ENCODE measurements at places on chromosomes 3 and 15. TPM values are rescaled to one million over a fixed set of nuclear protein-coding genes. Genes with fewer than 3 reads are reported as not detected.

- DNase-seq, result no peak
- H3K4me1 ChIP-seq, result peaks cover 22% of the 10 kb centered on the region
- no peaks in the 10 kb centered on the region for H3K36me3 ChIP-seq
- no peak overlapping the region for H3K4me3 ChIP-seq
Measured at GRCh38 chr3:42800251-42800650, 4.0 kb downstream of the HIGD1A start.

DNA sequence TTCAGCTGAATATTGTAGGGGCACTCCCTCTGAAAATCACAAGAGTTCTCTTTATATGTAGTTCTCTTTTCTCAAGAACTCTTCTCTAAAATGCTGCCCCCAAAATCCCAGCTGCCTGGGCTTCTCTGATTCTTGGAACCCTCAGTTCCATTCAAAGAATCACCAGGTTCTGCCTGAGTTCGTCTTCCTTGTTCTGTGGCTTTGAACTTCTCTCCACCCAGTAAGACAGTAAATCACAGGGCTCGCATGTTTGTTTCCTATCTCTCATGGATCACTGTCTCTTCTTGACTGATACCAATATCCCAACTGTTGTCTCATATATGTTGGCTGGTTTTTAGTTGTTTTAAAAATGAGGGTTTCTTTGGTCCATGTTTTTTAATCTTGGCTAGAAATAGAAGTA is 359.5 kb upstream of the CBLB start:
- no peak for DNase-seq
- no peaks in the 10 kb centered on the region for H3K36me3 ChIP-seq
- no peak overlapping the region for H3K27ac ChIP-seq

SYNPR gene
- 1.4 TPM for total RNA-seq

- no peaks in the 10 kb centered on the region for H3K27me3 ChIP-seq
- DNase-seq, result no peak
- peak overlapping the region; percentile 63 for H3K27ac ChIP-seq
- peaks cover 22% of the 10 kb centered on the region for H3K4me1 ChIP-seq
Measured at GRCh38 chr3:165803471-165803870, 33.8 kb downstream of the BCHE start.

ERC2 gene
- total RNA-seq, result 1.2 TPM

ALG1L2 gene
- not detected for total RNA-seq

CHRD gene
- total RNA-seq, result 9.2 TPM

DNA sequence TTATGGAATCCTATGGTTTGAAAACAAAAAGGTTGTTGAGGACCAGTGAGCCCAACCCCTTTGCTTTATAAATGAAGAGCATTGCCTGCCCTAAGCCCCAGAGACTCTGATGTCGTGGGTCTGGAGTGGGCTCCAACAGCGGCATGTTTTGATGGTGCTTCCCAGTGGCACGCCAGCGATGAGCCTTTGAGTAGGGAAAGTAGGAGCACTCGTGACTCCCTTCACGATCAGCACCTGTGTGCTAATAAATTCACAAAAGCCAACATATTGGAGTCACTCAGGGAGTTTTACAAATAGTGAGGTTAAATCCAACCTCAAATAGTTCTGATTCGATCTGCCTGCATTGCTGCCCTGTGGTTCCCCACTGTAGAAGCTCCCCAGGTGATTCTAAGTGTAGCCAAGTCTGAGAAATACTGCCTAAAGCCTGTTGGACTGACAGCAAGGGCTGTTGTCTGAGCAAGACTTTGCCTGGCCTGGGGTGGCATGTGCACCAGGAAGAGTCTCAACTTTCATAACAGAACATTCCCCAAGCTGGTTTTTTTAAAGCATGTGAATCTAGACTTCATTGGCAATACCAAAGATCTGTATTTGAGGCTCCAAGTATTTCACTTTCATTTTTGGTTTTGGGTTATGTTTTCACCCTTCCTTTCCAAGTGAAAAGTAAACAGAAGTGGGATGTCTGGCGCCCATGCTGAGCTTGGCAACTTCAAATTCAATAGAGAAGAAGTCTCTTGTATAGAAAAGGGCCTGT is 9.9 kb downstream of the CCR5 start:
- H3K27me3 ChIP-seq, result no peaks in the 10 kb centered on the region
- DNase-seq, result no peak

DNA sequence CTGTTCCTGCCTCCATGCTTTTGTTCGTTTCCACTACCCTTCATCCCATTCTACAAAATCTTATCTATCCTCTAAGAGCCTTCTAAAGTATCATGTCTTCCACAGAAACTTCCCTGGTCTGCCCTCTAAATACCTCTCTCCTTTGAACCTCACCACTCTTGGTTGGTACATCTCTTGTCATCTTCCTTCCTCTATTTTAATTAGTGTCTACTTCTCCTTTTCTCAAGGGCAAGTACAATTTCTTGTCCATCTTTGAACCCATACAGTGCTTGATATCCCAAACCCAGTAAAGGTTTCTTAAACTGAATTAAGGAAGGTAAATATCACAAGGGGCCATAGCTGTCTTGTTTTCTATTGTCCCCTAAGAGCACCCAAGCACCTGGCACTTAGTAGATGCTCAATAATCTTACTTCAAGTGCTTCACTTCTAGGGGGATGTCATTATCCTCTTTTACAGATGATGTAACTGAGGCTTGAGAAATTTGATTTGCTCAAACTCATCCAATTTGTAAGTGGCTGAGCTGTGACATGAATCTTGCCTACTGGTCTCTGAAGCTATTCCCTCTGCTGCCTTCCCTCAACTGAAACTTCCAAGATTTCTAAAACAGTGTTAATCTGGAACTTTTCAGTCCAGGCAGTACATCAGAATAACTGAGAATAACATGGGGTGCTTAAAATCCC is 2.6 kb upstream of the DAPK2 start:
- H3K36me3 ChIP-seq, result no peaks in the 10 kb centered on the region
- no peak overlapping the region for H3K4me3 ChIP-seq
- no peak overlapping the region for H3K27ac ChIP-seq
- H3K4me1 ChIP-seq, result no peaks in the 10 kb centered on the region
- DNase-seq, result no peak

GRCh38 chr3:47772788-47773187 is 8.9 kb downstream of the SMARCC1 start:
- DNase-seq, result peak; percentile 39
- no peaks in the 10 kb centered on the region for H3K27me3 ChIP-seq
- peaks cover 5% of the 10 kb centered on the region for H3K4me1 ChIP-seq
- H3K36me3 ChIP-seq, result no peaks in the 10 kb centered on the region

FGF12 gene
- 2.9 TPM for total RNA-seq

DNA sequence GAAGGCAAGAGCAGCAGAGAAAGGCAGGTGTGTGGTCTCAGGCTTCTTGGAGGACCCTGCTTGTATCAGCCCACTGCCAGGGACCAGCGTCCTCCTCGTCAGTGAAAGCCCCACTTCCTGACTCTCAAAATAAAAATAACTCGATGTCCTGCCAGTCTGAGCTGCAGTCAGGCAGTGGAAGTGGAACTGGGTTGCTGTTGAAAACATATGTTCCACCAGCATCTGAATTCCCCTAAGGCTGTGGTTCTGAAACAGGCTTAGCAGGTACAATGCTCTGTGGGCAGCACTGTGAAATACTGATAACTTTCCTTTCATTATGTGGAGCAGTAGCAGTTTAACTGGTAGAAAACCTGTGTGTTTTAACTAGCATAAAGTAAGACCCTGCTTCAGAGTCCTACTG is 121.6 kb upstream of the EIF1B start:
- no peaks in the 10 kb centered on the region for H3K27me3 ChIP-seq
- no peaks in the 10 kb centered on the region for H3K4me1 ChIP-seq
- no peak for DNase-seq
- H3K4me3 ChIP-seq, result no peak overlapping the region
- no peaks in the 10 kb centered on the region for H3K36me3 ChIP-seq

GRCh38 chr3:72093992-72094334 is 309.0 kb upstream of the PROK2 start:
- no peaks in the 10 kb centered on the region for H3K27me3 ChIP-seq
- no peak overlapping the region for H3K27ac ChIP-seq
- no peaks in the 10 kb centered on the region for H3K4me1 ChIP-seq
- no peak for DNase-seq

DNA sequence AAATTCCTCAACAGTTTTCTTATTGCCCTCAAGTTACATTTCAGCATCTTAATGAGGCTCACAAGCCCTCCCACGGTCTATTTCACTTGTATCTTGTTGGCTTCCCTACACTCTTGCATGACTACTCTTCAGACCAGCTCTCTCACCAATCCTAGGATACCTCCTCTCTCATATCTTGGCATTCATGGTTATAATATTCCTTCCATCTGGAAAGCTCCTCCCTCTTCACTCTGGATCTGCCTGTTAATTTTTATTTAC is 8.5 kb upstream of the CCDC80 start:
- DNase-seq, result no peak
- H3K27me3 ChIP-seq, result no peaks in the 10 kb centered on the region
- H3K4me3 ChIP-seq, result no peak overlapping the region
- no peak overlapping the region for H3K27ac ChIP-seq
- H3K4me1 ChIP-seq, result peaks cover 23% of the 10 kb centered on the region
- no peaks in the 10 kb centered on the region for H3K36me3 ChIP-seq

GRCh38 chr3:37237252-37237651 is 62.9 kb upstream of the LRRFIP2 start:
- peaks cover 3% of the 10 kb centered on the region for H3K4me1 ChIP-seq
- no peaks in the 10 kb centered on the region for H3K36me3 ChIP-seq
- H3K27me3 ChIP-seq, result no peaks in the 10 kb centered on the region

IL20RB gene
- 0.28 TPM for total RNA-seq

FRMD4B gene
- total RNA-seq, result 16.6 TPM

C3orf85 gene
- total RNA-seq, result not detected

DNA sequence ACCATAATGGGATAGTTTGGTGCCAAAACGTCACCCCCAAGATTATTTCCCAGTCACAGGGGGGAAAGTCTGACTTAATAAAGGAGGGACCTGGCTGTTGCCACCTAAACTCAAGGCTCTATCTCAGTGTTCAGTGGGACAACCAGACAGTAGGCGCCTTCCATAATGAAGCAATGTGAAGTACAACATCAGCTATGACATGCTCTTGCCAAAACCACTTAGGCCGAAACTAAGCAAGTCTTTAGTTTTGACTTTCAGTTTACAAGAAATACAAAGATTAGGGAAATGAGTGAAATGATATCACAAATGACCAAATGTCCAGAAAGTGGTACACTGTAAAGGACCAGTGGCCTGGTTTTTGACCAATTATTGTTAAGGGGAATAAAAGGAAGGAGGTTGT is 32.9 kb downstream of the SOX14 start:
- H3K27ac ChIP-seq, result no peak overlapping the region
- no peak overlapping the region for H3K4me3 ChIP-seq
- DNase-seq, result no peak
- no peaks in the 10 kb centered on the region for H3K36me3 ChIP-seq
- no peaks in the 10 kb centered on the region for H3K4me1 ChIP-seq

PDIA5 gene
- 13.8 TPM for total RNA-seq

DNA sequence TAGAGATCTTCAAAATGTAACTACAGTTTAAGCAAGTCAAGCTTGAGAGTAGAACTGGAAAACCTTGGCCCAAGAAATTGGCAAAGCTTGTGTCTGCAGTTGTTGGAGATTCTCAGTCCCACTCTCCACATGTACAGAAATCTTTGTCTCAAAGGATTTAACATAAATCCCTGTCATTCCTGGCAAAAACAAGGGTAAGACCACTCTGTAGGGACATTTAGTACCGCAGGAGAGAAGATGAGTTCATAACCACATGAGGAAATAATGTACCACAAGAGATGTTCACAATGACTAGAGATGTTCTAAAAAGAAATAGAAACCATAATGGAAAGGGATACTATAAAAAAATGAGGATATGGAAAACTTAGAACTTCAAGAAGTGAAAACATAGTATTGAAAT is 73.7 kb downstream of the RAB7A start:
- no peak overlapping the region for H3K27ac ChIP-seq
- H3K4me3 ChIP-seq, result no peak overlapping the region
- no peaks in the 10 kb centered on the region for H3K4me1 ChIP-seq
- no peak for DNase-seq

IQCF5 gene
- not detected for total RNA-seq

MST1R gene
- total RNA-seq, result 1.2 TPM

- DNase-seq, result no peak
- H3K27me3 ChIP-seq, result no peaks in the 10 kb centered on the region
- H3K4me3 ChIP-seq, result no peak overlapping the region
- H3K4me1 ChIP-seq, result no peaks in the 10 kb centered on the region
- no peak overlapping the region for H3K27ac ChIP-seq
Measured at GRCh38 chr3:74001436-74001835, 376.7 kb upstream of the PDZRN3 start.
